Activated T-cell treated with anti-CD3 and anti-CD28 coated beads, Interleukin-2, amount 50 U/mL, for 72 hours (primary cell): ENCODE measurements at places on chromosomes 7 and 10.

- DNase-seq = no peak
Measured at GRCh38 chr10:84988011-84988410, 659.6 kb downstream of the CCSER2 start.

GRCh38 chr7:123709525-123709924, 39.3 kb downstream of the WASL start:
- DNase-seq = no peak

- no peak for DNase-seq
Measured at GRCh38 chr7:128373606-128374005, 12.1 kb upstream of the PRRT4 start.

DNA sequence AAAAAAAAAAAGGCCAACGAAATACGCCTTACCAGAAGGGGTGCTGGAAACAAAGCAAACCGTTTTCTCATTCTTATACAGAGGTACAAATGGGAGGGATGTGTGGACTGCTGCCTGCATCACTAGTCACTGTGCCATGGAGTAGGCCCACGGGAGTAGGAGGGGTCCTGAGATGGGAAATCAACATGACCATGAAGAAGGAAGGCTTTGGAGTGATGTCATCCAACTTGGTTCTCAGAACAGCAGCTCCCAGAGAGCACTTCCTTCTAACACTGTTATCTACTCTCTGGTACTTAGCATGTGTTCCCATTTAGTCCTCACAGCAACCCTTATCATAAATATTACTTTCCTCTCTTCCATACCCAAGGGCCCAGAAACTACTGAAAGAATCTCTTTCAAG, 60.0 kb upstream of the LRGUK start:
- no peak for DNase-seq

GRCh38 chr7:99500637-99501009, 542 bp upstream of the ZNF394 start:
- no peak for DNase-seq

GRCh38 chr10:14839305-14839695, 1.2 kb downstream of the HSPA14 start:
- DNase-seq = no peak

DNA sequence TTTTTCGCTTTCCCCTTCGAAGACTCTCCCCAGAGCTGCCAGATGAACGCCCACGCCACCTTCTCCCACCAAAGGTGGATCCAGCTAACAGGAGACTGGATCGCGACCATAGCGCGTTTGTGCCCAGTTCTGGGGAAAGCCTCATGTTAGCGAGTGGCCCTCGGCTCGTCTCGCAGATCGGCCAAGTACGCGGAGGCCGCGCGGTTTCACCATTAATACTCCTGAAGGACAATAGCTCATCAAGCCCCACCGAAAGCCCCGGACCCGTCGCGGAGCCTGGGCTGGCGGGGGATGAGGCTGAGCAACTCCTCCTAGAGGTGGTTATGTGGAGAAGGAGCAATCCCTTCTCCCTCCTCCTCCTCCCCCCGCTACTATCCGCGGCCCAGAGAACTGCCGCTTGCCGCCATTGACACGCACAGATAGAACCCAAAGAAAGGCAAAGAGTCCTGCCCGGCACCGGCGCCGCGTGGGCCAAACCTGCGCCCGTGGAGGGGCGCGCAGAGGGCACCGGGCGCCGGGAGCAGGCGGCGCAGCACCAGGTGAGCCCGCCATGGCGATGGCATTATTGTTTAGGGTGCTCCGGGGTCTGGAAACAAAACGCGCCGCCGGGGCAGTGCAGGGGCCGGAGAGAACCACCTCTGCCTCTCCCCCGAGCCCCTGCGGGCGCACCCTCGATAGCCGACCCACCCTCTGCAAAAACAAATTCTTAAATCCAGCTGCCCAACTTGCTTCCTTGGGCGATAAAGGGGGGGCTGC, at the start of gene MACROH2A2:
Gene MACROH2A2 (plus strand): TSS at position 385 of the 756 bp plus-strand sequence. CDS start 22,813 bp downstream, outside the sequence.
- DNase-seq = peak; percentile 30

- no peak for DNase-seq
Measured at GRCh38 chr7:45967591-45968157, 46.6 kb upstream of the IGFBP3 start.

DNA sequence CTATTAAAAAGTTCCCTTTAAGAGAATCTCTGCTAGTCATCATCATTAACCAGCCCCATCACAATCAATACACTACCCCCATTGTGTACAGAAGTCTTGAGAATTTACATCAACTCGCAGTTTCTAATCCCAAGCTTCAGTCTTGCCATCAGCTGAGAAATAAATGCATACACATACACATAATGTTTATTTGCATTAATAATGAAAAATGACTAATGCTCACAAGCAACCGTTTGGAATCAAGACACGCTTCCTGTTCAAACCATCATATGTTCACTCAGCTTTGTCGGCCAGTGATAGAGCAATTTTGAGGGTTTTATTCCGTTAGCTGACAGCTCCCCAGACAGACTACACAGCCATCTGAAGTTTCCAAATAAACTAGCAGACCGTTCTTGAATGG, 287.1 kb downstream of the SFMBT2 start:
- no peak for DNase-seq

DNA sequence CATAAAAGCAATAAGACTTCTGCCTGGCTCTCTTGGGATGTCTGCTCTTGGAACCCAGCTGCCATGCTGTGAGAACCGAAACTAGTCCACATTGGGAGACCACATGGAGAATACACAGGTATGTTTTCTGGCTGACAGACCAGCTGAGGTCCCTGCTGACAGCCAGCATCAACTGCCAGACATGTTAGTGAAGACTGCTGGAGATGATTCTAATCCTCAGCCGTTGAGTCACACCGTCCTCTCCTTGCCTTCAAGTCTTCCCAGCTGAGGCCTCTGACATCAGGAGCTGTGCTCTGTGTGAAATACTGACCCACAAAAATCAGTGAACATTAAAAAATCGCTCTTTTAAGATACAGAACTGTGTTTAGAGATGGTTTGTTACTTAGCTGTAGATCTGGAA, 36.9 kb upstream of the AGR2 start:
- no peak for DNase-seq

- no peak for DNase-seq
Measured at GRCh38 chr7:25427721-25428120, 199.4 kb upstream of the NPVF start.

GRCh38 chr10:131469551-131469950, 158.0 kb upstream of the TCERG1L start:
- DNase-seq = no peak

GRCh38 chr7:159093351-159093971, 51.2 kb downstream of the VIPR2 start:
- no peak for DNase-seq

- no peak for DNase-seq
Measured at GRCh38 chr10:86361156-86362128, 5.2 kb downstream of the GRID1 start.

GRCh38 chr10:53406532-53406931, 633.9 kb upstream of the MBL2 start:
- DNase-seq = no peak

DNA sequence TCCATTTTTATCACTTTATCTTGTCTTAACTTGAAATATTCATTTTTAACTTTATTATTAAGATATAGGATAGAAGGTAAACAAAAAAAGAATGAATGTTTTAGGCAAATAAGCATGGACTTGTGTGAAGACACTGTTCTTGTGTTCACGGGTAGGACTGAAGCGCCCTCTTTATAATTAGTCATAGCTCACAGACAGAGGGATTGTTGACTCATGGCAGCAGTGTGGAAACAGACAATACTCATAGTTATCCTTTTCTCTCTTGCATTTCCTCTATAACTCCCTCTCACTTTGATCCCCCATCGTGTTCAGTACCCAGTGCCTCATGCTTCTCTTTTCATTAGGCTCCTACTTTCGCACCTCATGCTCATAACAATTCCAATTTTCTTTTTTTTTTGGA, 731.8 kb downstream of the PHTF2 start:
- no peak for DNase-seq

DNA sequence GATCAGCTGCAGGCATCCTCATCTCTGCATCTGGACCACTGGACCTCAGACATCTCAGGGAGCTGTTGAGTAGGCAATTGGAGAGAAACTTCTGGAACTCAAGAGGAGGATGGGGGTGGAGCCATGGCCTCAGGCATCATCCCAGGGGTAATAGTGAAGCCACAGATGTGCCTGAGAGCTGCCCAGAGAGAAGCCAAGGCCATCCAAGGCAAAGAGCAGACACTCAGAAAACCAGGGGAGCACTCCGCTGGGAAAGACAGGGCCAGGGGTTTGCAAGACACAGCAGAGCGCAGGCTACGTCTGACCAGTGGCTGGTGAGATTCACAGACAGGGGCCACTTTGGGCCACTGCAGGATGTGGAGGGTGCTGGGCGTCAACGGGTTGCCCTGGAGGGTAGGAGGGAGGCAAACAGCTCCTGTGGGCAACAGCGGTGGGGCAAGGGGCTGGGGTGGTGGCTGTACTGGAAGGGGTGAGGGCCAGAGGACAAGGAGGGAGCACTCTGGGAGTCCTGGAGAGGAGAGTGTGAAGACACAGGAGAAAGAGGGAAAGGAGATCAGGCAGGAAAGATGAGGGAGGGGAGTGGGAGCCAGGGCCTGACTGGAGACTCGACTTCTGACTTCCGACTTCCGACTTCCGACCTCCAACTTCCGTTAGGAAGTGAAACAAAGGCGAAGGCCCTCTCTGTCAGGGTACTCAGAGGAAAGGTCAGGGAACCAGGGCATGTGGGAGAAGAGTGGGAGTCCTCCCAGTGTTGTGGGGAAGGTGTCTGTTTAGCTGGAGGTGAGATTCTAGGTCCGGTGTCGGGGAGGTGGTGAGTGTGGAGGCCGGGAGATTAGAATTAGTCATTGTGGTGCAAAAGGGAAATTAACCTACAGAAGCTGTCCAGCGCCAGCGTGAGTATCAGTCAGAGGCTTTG, 69.7 kb upstream of the ANTXRL start:
- no peak for DNase-seq

GRCh38 chr7:116226664-116227063, 16.3 kb downstream of the TES start:
- DNase-seq = no peak

GRCh38 chr7:24284699-24285506, 913 bp downstream of the NPY start:
- no peak for DNase-seq
